CD4-positive, alpha-beta T cell treated with Interferon alpha-2 for 1 hour (primary cell): ENCODE measurements at places on chromosomes 16 and 17.

- DNase-seq, result no peak
Measured at GRCh38 chr16:80587071-80587470, 46.3 kb downstream of the DYNLRB2 start.

- DNase-seq, result no peak
Measured at GRCh38 chr16:8130197-8130596, 460.1 kb downstream of the TMEM114 start.

GRCh38 chr17:40251576-40251975, 32.5 kb downstream of the WIPF2 start:
- no peak for DNase-seq

DNA sequence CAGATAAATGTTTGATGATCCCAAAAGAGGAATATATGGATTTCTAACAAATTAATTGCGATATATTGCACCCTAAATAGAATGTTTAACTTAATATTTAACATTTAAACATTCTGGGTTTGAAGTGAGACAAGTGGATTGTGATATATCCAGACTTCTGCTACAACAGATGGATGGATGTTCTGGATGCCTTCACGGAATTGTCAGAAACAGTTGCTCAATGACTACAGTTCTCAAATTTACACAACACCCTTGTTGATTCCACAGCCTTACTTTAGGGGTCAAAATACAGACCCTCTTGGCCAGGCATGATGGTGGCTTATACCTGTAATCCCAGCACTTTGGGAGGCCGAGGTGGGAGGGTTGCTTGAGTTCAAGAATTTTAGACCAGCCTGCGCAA, 250.8 kb downstream of the RBFOX1 start:
- DNase-seq, result no peak

DNA sequence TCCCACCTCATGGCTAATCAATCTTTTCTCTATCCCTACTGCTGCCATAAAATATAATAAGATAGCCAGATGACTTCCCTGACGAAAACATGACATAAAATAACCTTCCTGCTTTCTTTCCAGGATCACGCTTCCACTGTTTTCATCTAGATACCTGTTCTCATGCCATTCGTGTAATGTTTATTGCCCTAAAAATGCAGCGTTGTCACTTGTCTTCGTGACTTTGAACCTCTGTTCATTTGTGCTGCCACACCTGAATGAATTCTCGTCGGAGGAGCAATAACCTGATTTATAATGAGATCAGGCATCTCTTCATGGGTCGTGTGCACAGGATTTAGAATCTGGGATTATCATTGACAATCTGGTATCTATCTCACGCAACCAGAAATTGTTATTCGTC, 1401.9 kb downstream of the CDH11 start:
- DNase-seq, result no peak

DNA sequence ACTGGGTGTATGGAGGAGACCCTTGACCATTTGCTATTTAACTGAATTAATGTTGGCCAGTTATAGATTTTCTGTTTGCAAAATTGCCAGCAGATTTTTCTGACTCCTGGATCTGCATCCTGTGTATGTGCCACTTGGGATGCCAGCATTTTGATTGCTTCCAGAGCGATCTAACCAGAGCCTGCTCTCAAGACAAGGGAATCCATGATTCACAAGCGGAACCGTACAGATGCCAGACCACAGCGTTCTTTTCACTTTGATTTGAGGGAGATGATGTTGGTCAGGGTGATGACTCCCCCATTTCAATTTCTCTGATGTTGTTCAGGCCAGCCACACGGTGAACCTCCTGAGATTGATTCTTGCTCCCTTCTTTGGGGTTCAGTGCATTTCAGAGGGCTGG, 228.7 kb downstream of the CDH13 start:
- no peak for DNase-seq

DNA sequence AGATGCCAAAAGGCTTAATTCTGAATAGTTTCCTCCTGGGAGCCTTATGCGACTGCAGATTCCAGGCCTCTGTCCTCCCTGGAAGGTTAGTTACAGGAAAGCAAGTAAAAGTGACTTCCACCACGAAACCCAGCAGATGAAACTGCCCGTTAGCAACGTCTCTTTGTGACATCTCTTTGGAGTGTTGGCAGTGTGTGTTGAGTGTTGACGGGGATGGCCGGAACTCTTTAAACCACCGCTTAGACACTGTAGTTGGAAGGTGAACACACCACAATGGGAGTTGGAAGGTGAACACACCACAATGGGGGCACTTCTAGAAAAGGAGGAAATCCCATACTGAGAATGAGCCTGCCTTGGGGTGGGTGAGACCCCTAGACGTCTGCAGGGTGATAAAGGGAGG, 858 bp downstream of the SKAP1 start:
- peak; percentile 21 for DNase-seq

GRCh38 chr17:72426321-72426720, 305.5 kb downstream of the SOX9 start:
- no peak for DNase-seq

DNA sequence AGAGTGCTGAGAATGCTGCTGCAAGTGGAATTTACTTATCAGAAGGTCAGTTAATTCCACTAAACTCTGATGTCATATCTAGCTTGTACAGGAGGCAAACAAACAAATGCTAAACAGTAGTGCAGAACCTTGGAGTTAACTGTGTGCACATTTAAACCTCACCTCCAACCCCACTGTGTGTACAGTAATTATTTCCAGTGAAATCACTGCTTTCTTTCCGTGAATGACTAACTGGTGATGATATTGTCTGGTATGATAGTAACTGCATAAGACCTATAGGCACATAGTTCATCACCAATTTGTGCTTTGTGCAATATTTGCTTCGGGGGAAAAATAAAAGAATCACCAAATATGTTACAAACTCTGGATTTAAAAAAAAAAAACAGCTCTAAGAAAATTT, 492.5 kb upstream of the HSBP1 start:
- no peak for DNase-seq

DNA sequence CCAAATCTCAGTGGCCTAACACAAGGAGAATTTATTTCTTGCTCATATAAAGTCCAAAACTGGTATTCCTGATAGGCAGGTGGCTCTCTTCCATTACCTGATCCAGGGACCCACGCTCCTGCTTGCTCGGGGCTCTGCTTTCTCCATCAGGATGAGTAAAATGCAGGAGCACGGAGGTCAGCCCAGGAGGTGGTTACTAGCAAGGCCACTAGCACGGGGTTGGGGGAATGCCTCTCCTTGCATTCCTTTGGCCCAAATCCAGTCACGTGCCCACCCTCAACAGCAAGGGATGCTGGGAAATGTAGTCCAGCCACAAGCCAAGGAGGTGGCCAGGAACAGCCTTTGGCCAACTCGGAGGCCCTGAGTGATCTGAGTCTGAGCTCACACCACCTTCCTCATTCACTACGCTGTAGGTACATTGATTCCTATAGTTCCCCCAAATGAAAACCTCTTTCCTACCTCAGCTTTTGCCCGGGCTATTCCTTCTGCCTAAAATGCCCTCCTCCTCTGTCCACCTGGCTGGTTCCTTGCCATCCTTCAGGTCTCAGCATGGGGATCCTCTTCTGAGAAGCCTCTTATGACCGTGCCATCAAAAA, 38.3 kb upstream of the HAPSTR1 start:
- peak; percentile 12 for DNase-seq

DNA sequence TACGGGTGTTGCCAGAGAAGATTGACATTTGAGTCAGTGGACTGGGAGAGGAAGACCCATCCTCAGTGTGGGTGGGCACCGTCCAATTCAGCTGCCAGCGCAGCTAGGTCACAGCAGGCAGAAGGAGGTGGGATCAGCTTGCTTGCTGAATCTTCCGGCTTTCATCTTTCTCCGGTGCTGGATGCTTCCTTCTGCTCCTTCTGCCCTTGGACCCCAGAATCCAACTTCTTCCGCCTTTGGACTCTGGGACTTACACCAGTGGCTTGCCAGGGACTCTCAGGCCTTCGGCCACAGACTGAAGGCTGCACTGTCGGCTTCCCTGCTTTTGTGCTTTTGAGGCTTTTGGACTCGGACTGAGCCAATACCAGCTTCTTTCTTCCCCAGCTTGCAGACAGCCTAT, 46.1 kb upstream of the RPL38 start:
- DNase-seq, result no peak

GRCh38 chr16:19812986-19813385, 71.7 kb downstream of the GPRC5B start:
- DNase-seq, result no peak

- no peak for DNase-seq
Measured at GRCh38 chr16:77353587-77354263, 81.1 kb downstream of the ADAMTS18 start.

- no peak for DNase-seq
Measured at GRCh38 chr16:27822996-27823395, 240.5 kb downstream of the GSG1L start.

DNA sequence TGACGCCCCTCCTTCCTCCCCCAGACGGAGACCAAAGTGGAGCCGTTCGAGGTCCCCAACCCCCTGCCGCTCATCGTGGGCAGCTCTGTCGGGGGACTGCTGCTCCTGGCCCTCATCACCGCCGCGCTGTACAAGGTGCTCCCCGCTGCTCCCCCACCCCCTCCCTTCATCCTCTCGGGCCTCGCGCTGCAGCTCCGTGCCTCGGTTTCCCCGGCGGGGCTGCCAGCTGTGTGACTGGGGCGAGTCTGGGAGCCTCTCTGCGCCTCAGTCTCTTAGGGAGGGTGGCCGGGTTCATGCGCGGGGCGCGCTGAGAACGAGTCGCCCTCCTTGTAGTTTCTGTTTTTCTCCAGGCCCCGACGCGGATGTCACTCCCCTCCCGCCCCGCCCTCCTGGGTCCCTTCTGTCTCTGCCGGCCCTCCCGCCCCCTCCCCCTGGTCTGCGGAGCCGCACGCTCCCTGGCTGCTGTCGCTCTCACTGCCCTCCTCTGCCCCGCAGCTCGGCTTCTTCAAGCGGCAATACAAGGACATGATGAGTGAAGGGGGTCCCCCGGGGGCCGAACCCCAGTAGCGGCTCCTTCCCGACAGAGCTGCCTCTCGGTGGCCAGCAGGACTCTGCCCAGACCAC, 23.7 kb upstream of the ITGAX start:
- peak; percentile 31 for DNase-seq

- peak; percentile 43 for DNase-seq
Measured at GRCh38 chr17:55420776-55421178, 858 bp downstream of the MMD start.

DNA sequence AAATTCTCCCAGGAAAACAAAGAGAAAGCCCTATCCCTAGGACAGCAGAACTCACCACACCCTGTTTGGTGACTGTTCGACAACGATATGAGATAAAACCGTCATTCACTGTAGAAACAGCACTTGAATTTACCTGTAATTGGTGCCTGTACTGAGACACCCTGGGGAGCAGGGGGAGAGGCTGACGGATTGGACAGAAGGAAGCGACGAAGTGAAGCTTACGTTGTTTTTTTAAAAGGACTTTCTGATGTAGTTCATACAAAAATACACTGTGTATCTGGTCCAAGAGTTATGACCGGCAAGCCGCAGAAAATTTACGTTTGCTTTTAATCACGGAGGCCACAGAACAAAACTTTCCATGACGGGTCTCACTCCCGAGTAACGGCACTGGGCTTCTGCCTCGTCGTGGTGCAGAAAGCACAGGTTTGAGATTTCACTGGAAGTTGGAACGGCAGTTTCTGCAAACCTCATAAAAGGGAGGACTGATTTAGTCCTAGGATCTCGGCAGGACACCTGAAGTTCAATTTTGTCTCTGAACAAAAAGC, 9.7 kb downstream of the NXN start:
- DNase-seq, result no peak

DNA sequence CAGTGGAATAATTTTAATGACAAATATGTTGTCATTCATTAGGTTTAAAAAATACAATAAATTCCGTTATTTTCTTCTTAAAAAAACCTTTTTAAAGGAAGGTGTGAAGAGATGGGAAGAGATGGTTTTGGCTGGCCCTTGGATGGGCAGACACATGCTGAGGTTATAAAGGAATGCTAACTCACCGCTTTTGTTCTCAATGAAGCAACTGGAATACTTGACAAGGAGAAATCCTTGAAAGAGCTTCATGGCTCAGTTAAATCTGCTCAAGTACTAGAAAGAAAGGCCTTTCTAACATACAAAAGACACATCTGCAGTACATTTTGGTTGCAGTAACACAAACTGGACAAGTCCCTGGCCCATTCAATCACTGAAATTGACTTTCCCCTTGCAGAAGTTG, 158.3 kb upstream of the KCNJ16 start:
- no peak for DNase-seq

DNA sequence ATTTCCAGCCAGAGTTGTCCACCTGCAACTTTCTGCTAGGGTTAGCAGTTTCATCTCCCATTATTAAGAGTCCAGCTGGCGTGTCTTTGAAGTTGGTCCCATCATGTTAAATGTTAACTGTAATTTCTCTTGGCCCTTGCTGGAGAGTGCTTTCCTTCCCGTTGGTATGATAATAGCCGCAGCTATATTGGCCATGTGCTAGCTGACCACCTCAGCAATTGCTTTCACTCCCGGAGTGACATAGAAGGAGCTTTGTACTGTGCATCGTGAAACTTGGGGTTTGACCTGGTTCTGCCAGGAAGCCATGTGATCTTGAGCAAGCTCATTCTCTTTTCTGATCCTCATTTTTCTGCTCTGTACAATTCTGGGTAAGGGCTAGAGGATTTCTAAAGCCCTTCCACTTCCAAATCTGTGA, 81.0 kb upstream of the TBX2 start:
- no peak for DNase-seq

- no peak for DNase-seq
Measured at GRCh38 chr17:66945147-66945835, 19.2 kb upstream of the CACNG4 start.

DNA sequence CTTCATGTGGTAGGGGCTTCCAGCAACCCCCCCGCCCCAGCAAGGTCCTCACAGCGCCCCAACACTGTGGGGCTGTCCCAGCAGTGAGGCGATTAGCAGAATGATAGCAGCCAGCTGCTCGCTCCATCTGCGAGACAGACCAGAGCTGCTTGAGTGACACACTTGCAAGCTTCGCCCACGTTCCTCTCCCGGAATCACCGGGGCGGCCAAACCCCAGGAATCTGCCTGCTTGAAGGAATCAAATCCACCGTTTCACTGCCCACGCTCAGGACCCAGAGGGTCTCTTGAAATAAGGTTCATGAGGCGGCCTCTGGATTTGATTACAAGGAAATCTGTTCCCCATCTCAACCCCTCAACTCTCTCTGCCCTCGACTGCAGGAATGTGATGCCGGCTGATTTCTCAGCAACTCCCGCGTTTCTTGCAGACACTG, 356.0 kb downstream of the C16orf95 start:
- DNase-seq, result no peak

DNA sequence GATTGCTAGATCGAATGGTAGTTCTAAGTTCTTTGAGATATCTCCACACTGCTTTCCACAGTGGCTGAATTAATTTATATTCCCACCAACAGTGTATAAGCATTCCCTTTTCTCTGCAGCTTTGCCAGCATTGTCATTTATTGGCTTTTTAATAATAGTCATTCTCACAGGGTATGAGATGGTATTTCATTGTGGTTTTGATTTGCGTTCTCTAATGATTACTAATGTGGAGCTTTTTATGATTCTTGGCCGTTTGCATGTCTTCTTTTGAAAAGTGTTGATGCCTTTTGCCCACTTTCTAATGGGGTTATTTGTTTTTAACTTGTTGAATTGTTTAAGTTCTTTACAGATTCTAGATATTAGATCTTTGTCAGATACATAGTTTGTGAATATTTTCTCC, 36.5 kb upstream of the BCAS3 start:
- DNase-seq, result no peak
